ENCODE measurements at places on chromosomes 3 and 15.

GRCh38 chr3:152385761-152386160 lies 117.0 kb downstream of the MBNL1 start:
- peak; percentile 21 for DNase-seq

DNA sequence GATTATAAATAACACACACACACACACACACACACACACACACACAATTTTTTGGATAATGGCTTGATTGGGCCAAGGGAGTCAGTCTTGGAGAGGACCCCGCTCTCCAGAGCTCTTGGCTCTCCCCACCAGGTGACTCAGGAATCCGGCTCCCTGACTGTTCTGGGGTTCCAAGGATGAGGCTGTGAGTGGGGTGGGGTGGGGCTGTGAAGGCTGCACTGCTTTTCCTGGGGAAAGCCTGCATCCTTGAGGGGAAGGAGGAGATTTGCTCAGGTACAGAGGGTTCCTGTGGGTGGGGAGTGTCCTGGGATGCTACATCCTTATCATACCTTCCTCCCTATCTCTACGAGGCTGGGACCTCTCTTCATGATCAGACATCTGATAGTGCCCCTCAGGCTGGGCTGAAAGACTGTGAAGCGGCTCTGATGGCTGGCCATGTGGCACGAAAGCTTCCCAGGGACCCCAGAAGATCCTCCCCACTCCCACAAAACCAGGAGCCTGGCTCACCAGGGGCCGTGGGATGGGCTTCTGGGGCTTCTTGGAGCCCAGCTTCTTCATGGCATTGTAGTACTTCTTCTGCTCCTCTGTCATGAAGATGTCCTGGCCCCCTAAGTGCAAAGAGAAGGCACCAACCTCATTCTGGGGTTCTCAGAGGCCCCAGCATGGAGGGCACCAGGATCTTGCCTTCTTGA lies 59.2 kb downstream of the EXOG start:
- DNase-seq, result no peak

GRCh38 chr3:162544246-162544645 lies 1047.6 kb downstream of the OTOL1 start:
- no peak for DNase-seq

DNA sequence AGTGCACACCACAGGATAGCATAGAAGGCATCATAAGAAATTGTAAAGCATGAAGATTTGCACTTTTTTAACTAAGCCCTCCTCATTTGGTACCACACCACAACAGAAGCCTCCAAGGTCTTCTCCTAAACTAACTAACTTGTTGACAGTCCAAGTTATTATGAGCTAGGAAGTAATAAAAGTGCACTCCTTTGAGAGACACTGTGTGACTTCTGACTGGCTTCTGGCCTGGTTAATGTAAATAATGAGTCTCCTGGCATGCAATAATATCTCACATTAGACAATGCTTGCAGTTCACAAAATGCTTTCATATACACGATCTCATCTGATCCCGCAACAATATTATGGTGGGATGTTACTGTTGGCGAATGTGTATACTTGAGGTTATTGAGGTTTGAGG lies 103.9 kb upstream of the SLC24A5 start:
- DNase-seq, result no peak

- DNase-seq, result no peak
These were observed 57.4 kb upstream of the ZBTB20 start for GRCh38 chr3:115204475-115204874.

DNA sequence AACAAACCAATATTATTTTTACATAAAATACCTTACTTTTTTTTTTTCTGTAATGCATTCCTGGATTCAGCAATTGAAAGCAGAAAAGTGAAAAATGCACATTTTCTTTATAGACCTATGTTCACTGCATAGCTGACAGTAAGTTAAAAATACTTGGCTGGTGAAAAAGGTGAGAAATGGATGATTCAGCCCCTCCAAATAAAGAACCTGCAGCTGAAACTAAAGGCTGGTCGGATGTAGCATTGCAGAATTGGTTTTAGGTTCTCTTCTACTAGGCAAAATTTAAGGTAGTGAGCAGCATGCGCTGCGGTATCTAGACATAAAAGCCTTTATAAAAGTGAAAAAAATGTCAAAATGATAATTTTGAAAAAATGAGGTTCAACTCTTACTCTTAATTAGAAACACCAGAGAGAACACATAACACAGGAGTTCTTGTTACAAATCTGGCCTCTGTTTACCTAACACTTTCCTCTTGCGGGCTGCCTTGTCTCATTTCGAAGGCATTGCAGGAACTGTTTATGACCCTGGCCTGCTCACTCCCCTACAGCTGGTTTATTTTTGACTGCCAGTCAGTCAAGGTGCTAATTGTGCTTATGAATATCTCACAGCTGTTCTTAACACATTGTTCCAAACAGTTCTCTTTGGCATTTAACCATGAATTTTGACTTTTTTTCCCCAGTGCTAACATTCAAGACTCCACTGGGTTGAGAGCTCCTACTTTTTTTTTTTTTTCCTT lies 455.4 kb upstream of the TBL1XR1 start:
- no peak for DNase-seq

DNA sequence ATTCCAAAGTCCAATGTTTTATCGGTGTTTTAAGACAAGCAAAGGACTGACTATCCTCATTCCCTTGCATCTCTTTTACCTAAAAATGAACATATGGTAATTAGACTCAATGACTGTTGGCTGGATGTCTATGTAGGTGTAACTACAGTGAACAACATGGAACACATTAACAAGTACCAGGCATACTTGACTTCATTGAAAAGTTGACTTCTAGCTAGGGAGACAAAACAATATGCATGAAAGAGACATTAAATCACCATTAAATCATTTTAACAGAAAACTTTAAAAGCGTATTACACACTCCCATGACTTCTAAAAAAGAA lies 34.3 kb upstream of the ANPEP start:
- DNase-seq, result no peak

- DNase-seq, result peak; percentile 66
These were observed 175.4 kb downstream of the MBNL1 start for GRCh38 chr3:152444029-152444641.

DNA sequence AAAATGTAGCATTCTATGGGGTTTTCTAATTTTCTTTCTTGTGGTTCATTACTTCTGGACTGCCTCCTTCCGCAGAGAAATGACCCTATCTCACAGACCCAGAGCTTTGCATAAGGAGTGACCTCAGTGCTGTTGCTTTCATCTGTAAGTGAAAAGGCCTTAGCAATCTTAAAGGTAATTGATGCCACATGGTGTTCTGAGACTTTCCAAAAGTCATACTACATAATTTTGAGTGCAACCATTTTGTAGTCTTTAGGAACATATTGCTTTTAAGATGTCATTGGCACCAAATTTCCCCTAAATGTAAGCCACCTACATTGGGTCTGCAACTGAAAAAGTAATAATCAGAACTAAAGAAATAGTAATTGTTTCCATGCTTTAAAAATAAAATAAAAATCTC lies 9.2 kb upstream of the HHLA2 start:
- no peak for DNase-seq

DNA sequence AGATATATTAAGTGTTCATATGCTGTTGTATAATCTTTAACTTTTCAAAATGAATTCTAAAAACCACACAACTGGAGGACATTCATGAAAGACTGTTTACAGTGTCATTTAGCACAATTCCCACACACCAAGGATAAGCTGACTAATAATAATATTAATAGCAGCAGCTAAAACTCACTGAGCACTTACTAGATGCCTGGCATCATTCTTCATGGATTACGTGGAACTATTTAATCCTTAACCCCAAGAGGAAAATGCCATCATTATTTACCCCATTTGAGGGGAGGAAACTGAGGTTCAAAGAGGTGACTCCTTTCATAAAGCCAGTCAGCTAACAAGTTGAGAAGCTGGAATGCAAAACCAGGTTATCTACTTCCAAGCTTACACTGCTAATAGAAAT lies 77.0 kb downstream of the TMEM108 start:
- DNase-seq, result no peak

GRCh38 chr15:70494852-70495571 lies 268.3 kb downstream of the UACA start:
- peak; percentile 94 for DNase-seq

- peak; percentile 68 for DNase-seq
These were observed 126.5 kb downstream of the FMN1 start for GRCh38 chr15:33068007-33068481.

DNA sequence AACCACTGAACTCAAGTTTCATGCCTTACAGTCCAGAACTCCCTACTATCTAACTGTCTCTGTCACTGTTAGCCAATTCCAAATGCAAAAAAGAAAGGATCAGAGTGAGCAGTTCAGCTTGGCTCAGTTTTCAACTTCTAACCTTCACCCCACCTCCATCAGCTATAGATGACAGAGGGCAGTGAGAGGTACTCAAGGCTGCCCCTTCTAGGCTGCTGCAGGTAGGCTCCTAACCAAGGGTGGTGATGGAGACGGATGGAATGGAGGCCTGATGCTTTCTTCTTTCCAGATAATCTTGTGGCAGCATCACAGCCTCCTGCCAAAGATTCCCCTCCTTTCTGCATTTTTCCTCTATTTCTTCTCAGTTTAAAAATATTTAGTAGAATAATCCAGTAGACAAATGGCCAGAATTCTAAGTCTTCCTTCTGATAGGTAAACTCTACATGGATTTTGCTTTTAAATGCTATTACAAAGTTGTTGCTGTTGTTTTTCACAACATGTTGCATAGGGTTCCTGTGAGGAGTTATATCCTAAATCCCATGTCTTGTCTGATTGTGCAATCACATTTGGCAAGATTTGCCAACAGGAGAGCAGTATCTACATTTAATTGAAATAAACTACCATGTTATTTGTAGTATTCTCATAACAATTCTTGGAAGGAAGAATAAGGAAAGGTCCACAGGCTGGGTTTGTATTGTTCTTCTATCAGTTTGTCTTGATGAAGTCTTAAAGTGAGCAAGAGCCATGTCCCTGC lies 301.6 kb upstream of the TRIM42 start:
- no peak for DNase-seq

DNA sequence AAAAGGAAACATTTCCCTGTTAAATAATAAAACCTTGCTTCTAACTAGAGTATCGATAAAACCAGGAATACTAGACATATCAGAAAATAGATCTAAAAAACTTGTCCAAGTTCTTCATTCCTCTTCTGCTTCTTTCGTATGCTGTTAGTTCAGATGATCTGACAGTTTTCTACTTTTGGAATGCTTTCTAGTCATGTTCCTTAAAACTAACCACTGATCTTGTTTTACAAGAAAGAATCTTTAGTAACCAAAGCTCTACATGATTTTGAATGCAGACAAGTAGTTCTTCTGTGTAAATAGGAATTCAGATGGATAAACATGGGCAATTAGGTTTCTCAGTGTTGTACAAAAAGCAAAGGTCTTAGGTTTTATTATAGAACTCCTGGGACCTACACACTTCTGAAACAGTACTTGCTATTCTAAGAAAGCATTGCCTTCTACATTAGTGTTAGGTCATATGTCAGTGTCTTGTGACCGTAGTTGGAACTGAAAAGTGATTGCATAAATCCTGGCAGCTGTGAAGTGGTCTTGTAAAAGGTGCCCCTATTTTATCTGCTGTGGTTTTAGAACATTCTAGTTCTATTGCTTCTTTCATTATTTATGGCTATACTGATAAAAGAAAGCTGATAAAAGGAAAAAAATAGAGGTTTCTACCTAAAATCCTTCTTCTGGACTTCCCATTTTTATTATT lies 40.7 kb downstream of the SNRK start:
- no peak for DNase-seq

DNA sequence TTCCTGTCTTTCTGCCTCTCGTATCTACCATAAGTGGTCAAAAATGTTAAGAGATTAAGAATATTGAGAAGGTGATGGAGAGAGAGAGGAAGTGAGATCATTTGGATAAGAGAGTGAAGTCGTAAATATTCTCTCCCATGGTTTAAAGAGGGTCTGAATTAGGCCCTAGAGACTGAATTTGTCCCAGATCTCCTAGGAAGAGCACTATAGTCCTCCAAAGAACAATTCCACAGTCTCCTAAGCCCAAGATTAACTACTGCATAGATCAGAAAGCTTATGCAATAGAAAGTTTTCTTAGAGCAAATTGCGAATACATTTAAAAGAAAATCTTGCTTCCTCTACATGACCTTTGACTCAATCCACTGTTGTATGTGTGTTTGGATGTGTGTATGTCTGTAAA lies 598.8 kb downstream of the TUSC7 start:
- no peak for DNase-seq

GRCh38 chr15:100694381-100695021 lies 92.1 kb downstream of the ASB7 start:
- DNase-seq, result no peak

DNA sequence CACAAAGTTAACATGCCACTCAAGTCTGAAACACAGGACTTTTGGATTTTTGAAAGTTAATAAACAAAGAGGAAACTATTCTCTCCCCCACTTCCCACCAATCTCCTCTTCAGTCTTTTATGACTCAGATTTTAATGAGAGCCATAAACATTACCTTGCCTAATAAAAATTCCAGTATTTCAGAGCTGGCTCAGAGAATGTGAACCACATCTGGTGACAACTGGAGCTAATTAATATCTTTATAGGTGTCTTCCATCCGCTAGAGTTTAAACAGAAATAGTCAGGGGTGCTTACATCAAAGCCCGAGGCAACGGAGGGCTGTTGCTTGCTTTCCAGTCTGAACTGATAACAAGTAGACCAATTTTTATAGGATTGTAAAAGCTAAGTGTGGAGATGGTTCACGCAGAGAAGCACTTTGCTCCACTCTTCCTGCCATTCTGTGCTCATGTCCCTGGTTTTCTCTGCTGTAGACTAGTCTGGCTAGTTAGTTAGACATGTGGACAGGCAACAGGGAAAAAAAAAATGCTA lies 363.6 kb downstream of the NR2F2 start:
- no peak for DNase-seq

DNA sequence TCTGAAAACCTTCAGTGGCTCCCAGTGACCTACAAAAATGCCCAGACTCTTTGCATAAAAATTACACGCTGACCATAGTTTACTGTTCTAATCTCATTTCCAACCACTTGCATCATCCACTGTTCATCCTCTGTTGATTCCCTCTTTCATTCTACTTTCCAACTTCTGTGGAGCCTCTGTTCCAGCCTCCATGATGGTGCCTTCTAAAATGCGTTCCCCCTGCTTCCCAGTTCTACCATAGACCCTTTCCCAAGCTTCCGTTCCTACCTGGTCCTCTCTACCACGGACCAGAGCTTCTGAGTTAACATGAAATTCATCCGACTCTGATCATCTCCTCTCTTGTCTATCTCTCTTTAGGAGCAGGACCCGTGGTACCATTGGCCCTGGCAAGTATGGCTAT lies 127.0 kb downstream of the THSD4 start:
- no peak for DNase-seq

DNA sequence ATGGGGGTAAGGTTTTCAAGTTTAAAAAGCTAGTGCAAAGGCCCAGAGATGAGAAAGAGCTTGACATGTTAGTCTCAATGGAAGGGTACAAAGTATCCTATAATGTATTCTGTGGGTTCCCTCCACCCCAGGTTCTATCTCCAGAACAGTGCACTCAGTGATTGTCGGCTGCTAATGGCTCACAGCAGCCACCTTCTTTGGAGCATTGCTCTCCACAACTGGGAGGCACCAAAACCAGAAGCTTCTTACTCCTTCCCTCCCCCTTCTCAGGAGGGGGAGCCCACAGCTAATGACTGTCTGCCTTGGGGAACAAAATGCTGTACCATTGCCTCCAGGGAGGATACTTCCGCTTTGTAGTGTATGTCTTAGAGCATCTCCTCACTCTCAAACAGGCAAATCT lies 439.4 kb upstream of the RBMS3 start:
- DNase-seq, result no peak
